ENCODE measurements at places on chromosomes 4 and X.

GRCh38 chr4:135672202-135672601 lies 1470.6 kb upstream of the PABPC4L start:
- no peaks in the 10 kb centered on the region for H3K36me3 ChIP-seq
- no peak overlapping the region for H3K4me3 ChIP-seq
- no peaks in the 10 kb centered on the region for H3K27me3 ChIP-seq
- DNase-seq = no peak
- H3K27ac ChIP-seq = no peak overlapping the region
- no peaks in the 10 kb centered on the region for H3K4me1 ChIP-seq

GRCh38 chr4:117096886-117097285 lies 11.5 kb upstream of the TRAM1L1 start:
- no peaks in the 10 kb centered on the region for H3K4me1 ChIP-seq
- no peak overlapping the region for H3K27ac ChIP-seq
- H3K27me3 ChIP-seq = no peaks in the 10 kb centered on the region
- H3K4me3 ChIP-seq = no peak overlapping the region

DNA sequence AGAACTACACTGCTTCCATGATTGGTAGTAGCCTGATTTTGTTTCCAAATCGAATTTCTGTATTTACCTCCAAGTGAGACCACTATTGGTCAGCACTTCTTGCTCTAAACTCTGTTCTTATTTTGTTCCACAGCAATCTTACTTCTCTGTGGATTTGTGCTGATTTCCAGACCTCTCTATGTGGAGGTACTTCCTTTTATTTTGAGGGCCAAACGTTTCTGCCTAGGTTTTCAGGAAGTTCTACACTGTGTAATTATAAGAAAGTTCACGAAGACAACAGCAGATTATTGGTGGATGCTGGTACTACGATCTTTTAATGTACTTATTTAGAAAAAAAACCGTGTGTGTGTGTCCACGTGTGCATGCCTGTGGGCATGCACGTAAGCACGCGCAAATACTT lies 46.7 kb downstream of the DTHD1 start:
- H3K36me3 ChIP-seq = no peaks in the 10 kb centered on the region
- H3K27me3 ChIP-seq = no peaks in the 10 kb centered on the region
- no peak for DNase-seq

- no peaks in the 10 kb centered on the region for H3K27me3 ChIP-seq
- no peak for DNase-seq
- no peak overlapping the region for H3K27ac ChIP-seq
- H3K4me1 ChIP-seq = no peaks in the 10 kb centered on the region
Measured at GRCh38 chrX:26032111-26032912, 105.8 kb upstream of the MAGEB18 start.

DNA sequence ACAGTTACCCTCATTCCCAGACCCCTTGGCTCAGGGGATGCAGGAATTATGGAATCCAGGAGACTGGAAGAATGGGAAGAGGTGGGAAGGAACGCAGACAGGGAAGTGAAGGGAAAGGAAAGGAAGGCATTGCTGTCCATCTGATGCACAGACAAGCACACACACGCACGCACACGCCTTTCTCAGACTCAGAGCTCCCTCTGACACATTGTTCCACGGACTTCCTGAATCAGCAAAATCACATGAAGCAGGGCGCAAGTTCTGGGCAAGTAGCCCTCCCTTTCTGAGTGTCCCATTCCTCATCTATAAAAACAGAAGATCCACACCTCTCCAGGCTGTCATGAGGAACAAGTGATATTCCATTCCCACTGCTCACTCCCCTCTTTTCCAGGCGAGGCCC lies 13.2 kb downstream of the IQSEC2 start:
- H3K27me3 ChIP-seq = no peaks in the 10 kb centered on the region
- DNase-seq = no peak
- H3K36me3 ChIP-seq = no peaks in the 10 kb centered on the region
- H3K4me1 ChIP-seq = peaks cover 5% of the 10 kb centered on the region
- H3K27ac ChIP-seq = no peak overlapping the region

DNA sequence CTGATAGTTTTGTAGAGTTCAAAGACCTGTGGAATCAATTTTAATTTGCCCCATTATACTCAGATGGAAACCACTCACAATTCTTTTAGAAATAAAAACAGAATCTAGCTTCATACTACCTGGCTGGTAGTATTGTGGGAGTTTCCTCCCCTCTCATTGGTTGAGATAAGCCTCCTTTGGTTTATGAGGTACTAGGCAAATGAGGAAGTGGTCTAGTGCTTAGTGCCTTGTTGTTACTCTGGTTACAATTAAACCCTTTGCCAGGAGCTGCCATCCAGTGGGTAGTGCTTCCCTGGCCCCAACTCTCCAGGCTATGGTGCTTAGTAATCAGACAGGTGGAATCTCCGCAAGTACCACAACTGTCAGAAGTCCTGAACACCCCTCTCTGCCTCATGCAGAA lies 118.3 kb downstream of the CDKL5 start:
- DNase-seq = no peak
- no peak overlapping the region for H3K4me3 ChIP-seq
- H3K27me3 ChIP-seq = no peaks in the 10 kb centered on the region
- H3K27ac ChIP-seq = no peak overlapping the region
- H3K36me3 ChIP-seq = no peaks in the 10 kb centered on the region

- H3K27ac ChIP-seq = no peak overlapping the region
- DNase-seq = no peak
- no peaks in the 10 kb centered on the region for H3K4me1 ChIP-seq
- no peaks in the 10 kb centered on the region for H3K27me3 ChIP-seq
- no peak overlapping the region for H3K4me3 ChIP-seq
Measured at GRCh38 chr4:72209600-72209999, 177.8 kb downstream of the NPFFR2 start.

GRCh38 chr4:112953262-112953661 lies 96.2 kb upstream of the ANK2 start:
- no peak for DNase-seq
- H3K27ac ChIP-seq = no peak overlapping the region
- H3K27me3 ChIP-seq = peaks cover 21% of the 10 kb centered on the region
- H3K4me3 ChIP-seq = no peak overlapping the region

DNA sequence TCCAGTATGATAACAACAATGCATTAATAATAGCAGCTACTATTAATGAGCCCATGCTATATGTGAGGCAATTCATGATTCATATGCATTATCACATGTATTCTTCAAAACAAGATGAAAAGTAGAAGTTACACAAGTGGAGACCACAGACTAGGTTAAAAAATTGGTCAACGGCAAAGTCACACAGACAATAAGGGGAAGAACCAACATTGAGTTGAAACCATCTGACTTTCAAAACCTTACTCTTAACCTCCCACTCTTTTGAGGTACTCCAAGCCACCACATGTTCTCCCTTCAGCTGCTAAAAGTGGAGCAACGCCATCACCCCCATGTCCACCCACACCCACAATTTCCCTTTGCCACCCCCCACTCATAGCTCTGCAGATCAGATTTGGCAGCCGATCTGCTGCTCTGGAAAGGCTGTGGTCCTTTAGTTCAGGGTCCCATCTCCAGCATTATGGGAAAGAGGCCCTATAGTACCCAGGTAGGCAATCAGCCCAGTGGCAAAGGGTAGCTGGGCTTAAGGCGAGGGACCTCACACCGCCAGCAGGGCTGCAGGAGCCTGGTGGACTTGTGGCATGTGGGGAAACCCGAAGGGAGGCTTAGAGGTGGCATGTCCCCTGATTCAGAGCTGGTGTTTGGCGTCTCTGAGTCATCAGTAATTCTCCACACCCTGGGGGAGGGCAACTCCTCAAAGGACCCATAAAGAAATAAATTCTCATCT lies 33.5 kb upstream of the CYBB start:
- peaks cover 8% of the 10 kb centered on the region for H3K4me1 ChIP-seq
- H3K4me3 ChIP-seq = no peak overlapping the region

GRCh38 chr4:136056748-136057147 lies 1475.5 kb downstream of the PCDH18 start:
- H3K27me3 ChIP-seq = no peaks in the 10 kb centered on the region
- H3K36me3 ChIP-seq = no peaks in the 10 kb centered on the region
- no peak overlapping the region for H3K27ac ChIP-seq
- DNase-seq = no peak
- no peaks in the 10 kb centered on the region for H3K4me1 ChIP-seq
- no peak overlapping the region for H3K4me3 ChIP-seq
